Hematopoietic multipotent progenitor cell treated with erythropoietin and hydrocortisone succinate and interleukin-3 and kit ligand, for 6 days (in vitro differentiated cells): ENCODE measurements at places on chromosomes 1 and 21.

GRCh38 chr1:35644204-35644603, 2.9 kb upstream of the PSMB2 start:
- DNase-seq, result no peak

GRCh38 chr1:88701275-88701674, 17.2 kb downstream of the PKN2 start:
- peak; percentile 64 for DNase-seq

DNA sequence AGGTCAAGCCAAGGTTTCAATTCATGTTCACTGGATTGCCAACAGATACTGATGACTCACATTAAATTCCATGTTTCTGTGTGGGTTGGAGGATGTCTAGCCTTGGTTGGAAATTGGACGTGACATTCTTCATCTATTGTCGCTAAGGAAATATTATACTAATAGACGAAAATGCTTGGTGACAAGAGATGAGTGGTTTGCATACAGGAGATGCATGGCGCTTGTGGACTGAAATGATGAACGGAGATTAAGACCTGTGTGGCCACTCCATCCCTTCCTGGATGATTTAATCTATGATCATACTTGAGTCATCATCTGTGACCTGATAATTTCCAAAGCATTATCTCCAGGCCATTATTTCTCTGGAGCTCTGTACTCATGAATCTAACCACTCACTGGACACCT, 97.0 kb upstream of the CD34 start:
- DNase-seq, result no peak

DNA sequence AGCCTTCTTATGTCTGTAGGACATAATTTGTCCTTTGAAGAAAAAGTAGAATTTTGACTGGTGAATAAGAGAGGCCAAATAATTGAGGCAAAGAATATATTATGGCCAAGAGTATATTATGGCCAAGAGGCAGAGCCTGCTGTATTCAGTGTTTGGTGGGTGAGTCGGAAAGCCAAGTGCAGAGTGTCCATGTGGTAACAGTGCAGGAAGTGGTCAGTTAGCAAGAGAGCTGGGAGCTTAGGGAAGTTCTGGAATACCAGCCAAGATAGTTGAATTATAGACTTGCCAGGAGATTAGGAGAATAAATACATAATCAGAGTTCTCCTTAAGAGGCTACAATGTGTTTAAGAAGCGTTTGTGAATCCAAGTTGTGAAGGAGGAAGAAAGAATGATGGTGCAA, 131.5 kb upstream of the LMO4 start:
- DNase-seq, result no peak

GRCh38 chr21:44549525-44550211, 1.6 kb downstream of the KRTAP10-2 start:
- no peak for DNase-seq

- no peak for DNase-seq
These were observed 1.7 kb downstream of the PTGFR start for GRCh38 chr1:78492386-78492950.

- peak; percentile 76 for DNase-seq
These were observed 12.5 kb downstream of the TRAF3IP3 start for GRCh38 chr1:209768354-209768774.

- no peak for DNase-seq
These were observed 122.7 kb downstream of the SIK1 start for GRCh38 chr21:43304206-43304605.

- no peak for DNase-seq
These were observed 1.8 kb upstream of the HSD11B1 start for GRCh38 chr1:209702832-209703231.

- no peak for DNase-seq
These were observed 9.6 kb downstream of the TAGLN2 start for GRCh38 chr1:159915571-159916241.

DNA sequence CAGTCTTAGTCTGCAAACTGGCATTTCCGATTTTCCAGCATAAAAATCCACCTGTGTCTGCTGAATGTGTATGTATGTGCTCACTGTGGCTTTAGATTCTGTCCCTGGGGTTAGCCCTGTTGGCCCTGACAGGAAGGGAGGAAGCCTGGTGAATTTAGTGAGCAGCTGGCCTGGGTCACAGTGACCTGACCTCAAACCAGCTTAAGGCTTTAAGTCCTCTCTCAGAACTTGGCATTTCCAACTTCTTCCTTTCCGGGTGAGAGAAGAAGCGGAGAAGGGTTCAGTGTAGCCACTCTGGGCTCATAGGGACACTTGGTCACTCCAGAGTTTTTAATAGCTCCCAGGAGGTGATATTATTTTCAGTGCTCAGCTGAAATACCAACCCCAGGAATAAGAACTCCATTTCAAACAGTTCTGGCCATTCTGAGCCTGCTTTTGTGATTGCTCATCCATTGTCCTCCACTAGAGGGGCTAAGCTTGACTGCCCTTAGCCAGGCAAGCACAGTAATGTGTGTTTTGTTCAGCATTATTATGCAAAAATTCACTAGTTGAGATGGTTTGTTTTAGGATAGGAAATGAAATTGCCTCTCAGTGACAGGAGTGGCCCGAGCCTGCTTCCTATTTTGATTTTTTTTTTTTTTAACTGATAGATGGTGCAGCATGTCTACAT, 2.5 kb upstream of the OLFML3 start:
- peak; percentile 66 for DNase-seq

DNA sequence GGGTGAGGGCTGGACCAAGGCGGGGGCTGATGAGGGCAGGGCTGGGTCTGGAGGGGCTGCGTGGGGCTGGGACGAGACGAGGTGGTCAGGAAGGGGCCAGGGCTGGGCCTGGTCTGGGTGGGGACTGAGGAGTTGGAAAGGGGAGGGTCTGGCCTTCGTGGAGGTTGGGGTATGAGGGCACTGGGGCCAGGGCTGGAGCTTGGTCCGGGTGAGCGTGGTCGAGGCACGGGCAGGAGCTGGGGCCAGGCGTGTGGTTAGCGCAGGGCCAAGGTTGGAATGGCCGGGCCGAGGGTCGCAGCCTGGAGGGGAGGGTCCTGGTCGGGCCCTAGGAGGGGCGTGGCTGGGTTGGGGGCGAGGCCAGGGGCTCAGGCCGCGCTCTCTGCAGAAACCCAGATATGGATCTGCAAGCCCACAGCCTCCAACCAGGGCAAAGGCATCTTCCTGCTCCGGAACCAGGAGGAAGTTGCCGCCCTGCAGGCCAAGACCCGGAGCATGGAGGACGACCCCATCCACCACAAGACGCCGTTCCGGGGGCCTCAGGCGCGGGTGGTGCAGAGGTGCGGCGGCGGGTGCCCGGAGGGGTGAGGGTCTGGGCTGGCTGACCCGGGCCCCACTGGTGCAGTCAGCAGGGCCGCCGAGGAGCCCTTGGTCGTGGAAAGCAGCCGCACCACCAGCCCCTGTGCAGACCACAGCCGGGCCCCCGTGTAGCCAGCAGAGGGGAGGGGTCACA, 9.0 kb downstream of the TTLL10 start:
- DNase-seq, result peak; percentile 34

DNA sequence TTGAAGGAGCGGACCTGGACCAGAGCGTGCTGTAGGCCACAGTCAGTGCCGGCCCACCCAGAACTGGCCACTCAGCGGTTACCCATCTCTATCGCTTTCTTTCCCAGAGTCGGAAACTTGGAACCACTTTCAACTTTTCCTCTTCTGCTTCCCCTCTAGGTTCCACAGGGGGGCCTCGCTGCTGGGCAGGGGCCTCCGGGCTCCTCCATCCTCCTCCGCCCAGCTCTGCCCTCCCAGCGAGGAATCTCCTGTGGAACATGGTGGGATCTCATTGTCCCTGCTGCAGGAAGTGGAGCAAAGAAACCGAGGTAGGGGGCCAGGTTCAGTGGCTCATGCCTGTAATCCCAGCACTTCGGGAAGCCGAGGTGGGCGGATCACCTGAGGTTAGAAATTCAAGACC, 139.2 kb downstream of the ETS2 start:
- no peak for DNase-seq

DNA sequence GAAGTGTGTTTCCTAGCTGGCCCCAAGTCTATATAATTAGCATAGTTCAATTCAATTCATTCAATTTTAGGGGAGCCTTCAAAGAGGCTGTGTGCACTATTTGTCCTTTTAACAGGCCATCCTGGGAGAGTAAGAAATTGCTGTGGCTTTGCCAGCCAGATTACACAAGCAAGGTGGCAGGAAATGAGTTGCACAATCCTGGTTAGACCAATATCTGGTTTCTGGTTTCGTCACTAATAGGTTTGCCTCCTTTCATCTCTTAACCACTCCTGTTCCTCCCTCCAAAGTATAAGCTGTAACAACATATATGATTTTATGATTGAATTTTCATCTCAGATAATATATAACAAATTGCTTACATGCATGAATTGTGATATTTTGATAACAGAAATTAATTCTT, 84.1 kb upstream of the NEGR1 start:
- DNase-seq, result peak; percentile 79

GRCh38 chr1:245245021-245245667, 90.4 kb downstream of the KIF26B start:
- DNase-seq, result no peak

- DNase-seq, result no peak
These were observed 172.7 kb downstream of the PATJ start for GRCh38 chr1:61914823-61915482.

DNA sequence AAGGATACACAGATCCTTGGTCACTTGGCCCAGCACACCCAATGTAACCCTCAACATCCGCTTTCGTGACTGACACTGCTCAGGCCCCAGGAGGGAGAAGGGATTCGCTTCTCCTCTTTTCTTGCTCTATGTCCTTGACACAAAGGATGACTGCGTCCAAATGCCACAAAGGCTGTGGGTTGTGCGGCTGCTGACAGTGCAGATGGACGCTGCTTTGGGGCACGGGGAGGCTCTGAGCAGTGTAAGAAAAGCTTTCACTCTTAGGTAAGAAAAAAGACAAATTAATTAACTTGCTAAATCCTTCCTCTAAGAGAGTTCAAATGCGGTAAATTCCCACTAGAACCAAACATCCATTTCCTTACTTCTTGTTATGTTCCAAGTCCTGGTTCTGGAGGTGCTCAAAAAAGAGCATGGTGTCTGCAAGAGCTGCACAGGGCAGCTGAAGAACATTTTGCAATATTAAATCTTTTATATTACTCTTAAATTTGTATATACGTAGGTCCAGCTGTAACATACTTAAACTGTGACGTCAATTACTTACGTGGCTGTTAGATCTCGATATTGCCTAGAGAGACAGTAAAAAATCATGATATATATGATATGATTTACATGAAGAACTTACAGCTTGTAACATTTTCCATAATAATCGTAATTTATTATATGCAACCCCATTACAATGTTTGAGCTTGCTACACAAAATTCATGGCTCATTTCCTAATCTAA, 19.4 kb upstream of the EPHB2 start:
- no peak for DNase-seq

DNA sequence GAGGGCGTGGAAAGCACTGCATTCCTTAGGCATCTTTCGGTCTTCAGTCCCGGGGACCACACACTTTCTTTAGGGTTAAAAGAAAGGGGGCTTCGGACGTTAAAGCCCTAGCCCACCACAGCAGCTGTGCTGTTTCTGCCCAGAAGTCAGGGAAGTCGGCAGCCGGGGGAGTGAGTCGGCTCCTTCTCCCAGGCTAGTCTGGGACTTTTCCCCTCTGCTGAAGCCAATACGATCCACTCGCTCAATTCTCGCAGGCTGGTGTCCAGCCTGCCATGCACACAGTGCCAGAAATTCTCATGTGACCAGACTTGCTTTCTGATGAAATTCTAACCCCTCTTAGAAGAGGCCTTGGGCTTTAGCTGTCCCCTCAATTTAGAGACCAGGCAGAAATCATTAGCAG, 67.7 kb downstream of the BCAR3 start:
- DNase-seq, result no peak

DNA sequence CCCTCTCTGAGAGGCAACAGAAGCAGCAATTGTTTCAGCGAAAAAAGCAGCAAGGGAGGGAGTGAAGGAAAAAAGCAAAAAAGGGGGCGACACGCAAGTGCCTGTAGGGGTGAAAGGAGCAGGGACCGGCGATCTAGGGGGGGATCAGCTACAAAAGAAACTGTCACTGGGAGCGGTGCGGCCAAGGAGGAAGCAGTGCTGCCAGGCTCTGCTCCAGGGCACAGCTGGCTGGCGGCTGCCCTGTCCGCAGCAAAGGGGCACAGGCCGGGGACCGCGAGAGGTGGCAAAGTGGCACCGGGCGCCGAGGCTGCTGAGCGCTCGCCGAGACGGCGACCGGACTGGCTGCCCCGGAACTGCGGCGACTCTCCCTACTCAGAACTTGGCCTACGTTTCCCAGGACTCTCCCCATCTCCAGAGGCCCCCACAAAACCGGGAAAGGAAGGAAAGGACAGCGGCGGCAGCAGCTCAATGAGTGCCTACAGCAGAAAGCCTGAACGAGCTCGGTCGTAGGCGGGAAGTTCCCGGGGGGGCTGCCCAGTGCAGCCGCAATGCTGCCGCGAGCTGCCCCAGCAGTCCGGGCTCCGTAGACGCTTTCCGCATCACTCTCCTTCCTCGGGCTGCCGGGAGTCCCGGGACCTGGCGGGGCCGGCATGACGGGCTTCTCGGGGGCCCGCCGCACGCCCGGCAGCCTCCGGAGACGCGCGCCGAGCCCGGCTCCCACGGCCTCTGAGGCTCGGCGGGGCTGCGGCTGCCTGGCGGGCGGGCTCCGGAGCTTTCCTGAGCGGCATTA, 1.0 kb upstream of the CDKN2C start:
- DNase-seq, result peak; percentile 83

DNA sequence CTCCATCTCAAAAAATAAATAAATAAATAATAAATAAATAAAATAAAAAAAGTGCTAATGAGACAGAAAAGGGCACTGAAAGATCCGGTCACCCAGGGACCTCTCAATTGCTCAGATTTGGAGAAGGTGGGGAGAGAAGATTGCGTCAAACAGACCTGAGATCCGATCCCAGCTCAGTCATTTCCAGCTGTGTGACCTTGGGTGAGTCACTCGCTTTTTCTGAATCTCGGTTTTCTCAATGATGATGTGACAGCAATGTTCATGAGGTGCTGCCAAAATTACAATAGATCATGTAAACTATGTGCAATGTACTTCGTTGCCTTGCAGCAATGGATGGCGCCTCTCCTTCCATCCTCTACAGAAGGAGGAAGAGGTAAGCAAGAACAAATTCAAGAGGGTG, 11.1 kb upstream of the MEF2D start:
- DNase-seq, result no peak

GRCh38 chr1:22782406-22782805, 71.8 kb downstream of the EPHB2 start:
- no peak for DNase-seq

DNA sequence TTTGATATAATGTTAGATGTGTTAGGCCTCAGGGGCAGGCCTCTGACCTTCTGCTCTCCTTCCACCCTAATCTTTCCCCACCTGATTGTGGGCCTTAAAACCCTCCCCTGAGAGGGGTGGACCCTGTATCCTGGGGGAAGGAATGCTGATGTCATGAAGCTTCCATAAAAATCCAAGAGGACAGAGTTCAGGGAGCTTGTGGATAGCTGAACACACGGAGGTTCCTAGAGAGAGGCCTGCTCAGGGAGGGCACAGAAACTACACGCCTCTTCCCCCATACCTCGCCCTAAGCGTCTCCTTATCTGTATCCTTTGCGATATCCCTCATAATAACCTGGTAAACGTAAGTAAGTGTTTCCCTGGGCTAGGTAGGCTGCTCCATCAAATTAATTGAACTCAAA, 4.3 kb downstream of the MFN2 start:
- no peak for DNase-seq

- DNase-seq, result peak; percentile 42
These were observed 40.0 kb downstream of the S1PR1 start for GRCh38 chr1:101276818-101277217.

- no peak for DNase-seq
These were observed 24.2 kb upstream of the SNX7 start for GRCh38 chr1:98637316-98637715.
